Hair follicle dermal papilla cell (primary cell): ENCODE measurements at places on chromosomes 7 and 10. TPM values are rescaled to one million over a fixed set of nuclear protein-coding genes. Genes with fewer than 3 reads are reported as not detected.

The OPN1SW gene
- not detected in 2 replicates for total RNA-seq

The TET1 gene
- 9.2 and 14.3 TPM in 2 replicates for total RNA-seq

The CTTNBP2 gene
- 0.32 and 0.49 TPM in 2 replicates for total RNA-seq

The GPR22 gene
- total RNA-seq: under 0.01 TPM in 1 of 2 replicates, not detected in the other

The NUTM2B gene
- 0.61 and 0.81 TPM in 2 replicates for total RNA-seq

The GBX1 gene
- total RNA-seq: not detected in 2 replicates

The ZCWPW1 gene
- 1.6 and 2.1 TPM in 2 replicates for total RNA-seq

The ZNF746 gene
- total RNA-seq: 35.8 and 42.5 TPM in 2 replicates

The PDZD8 gene
- 34.0 and 37.6 TPM in 2 replicates for total RNA-seq

The PKD2L1 gene
- not detected in 2 replicates for total RNA-seq

The IDI2 gene
- not detected in 2 replicates for total RNA-seq

The MEST gene
- 24.3 and 29.2 TPM in 2 replicates for total RNA-seq
